Natural killer cell treated with Interleukin-12 subunit alpha and Interleukin-12 subunit beta and Interleukin-15 and Interleukin-18, amount 100 ng/mL, for 72 hours (primary cell): ENCODE measurements at places on chromosomes 7 and 10.

DNA sequence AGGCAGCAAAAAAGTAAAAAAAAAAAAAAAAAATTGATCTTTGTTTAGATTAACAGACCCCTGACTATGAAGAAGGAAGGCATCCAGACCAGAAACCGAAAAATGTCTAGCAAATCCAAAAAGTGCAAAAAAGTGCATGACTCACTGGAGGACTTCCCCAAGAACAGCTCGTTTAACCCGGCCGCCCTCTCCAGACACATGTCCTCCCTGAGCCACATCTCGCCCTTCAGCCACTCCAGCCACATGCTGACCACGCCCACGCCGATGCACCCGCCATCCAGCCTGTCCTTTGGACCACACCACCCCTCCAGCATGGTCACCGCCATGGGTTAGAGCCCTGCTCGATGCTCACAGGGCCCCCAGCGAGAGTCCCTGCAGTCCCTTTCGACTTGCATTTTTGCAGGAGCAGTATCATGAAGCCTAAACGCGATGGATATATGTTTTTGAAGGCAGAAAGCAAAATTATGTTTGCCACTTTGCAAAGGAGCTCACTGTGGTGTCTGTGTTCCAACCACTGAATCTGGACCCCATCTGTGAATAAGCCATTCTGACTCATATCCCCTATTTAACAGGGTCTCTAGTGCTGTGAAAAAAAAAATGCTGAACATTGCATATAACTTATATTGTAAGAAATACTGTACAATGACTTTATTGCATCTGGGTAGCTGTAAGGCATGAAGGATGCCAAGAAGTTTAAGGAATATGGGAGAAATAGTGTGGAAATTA, 19.4 kb downstream of the GATA3 start:
- peaks cover 31% of the 10 kb centered on the region for H3K36me3 ChIP-seq
- H3K4me3 ChIP-seq, result peak overlapping the region; percentile 30
- H3K27me3 ChIP-seq, result no peaks in the 10 kb centered on the region
- no peak for DNase-seq

DNA sequence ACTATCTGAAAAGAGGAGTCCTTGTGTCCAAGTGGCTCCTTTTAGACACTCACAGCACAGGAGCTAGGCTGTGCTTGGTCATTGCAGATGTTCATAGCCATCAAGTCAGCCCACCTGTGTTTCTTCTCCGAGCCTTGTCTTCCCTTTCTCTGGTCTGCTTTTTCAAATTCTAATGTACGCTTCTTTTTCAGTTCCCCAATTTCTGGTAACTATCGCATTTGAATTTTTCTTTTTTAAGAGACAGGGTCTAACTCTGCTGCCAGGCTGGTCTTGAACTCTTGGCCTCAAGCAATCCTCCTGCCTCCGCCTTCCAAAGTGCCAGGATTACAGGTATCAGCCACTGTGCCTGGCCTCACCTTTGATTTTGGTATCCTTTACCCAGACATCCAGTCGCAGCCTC, 18.9 kb downstream of the APBB1IP start:
- H3K36me3 ChIP-seq, result peaks cover 13% of the 10 kb centered on the region
- peaks cover 60% of the 10 kb centered on the region for H3K4me1 ChIP-seq
- H3K27me3 ChIP-seq, result no peaks in the 10 kb centered on the region
- H3K27ac ChIP-seq, result peak overlapping the region; percentile 59
- DNase-seq, result no peak
- H3K4me3 ChIP-seq, result peak overlapping the region; percentile 41

DNA sequence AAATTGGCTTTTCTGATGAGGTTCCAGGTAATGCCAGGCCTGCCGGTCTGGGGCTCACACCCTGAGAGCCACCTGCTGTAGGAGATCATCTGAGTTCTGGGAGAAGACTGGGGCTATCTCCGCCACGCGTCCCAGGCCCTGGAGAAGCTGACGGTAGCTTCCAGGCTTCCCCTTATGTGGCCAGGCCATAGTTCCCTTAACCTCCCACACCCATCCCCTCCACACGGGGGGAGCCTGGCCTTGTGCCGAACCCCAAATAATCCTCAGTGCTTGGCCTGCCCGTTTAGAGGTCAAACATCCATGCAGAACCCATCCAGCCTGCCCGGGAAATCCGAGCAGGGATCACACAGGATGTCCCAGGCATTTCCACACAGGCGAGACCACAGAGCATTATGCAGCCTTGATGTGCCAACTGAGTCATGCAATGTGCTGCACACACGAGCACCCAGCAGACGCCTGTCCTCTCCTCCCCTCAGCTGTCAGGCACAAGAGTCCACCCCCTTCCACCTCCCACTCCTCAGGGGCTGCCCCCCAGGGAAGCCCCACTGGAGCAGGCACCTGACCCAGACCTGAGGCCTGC, 176.2 kb downstream of the PRKAG2 start:
- H3K27me3 ChIP-seq, result no peaks in the 10 kb centered on the region
- no peak for DNase-seq
- H3K4me3 ChIP-seq, result no peak overlapping the region
- no peaks in the 10 kb centered on the region for H3K36me3 ChIP-seq
- H3K4me1 ChIP-seq, result peaks cover 7% of the 10 kb centered on the region

DNA sequence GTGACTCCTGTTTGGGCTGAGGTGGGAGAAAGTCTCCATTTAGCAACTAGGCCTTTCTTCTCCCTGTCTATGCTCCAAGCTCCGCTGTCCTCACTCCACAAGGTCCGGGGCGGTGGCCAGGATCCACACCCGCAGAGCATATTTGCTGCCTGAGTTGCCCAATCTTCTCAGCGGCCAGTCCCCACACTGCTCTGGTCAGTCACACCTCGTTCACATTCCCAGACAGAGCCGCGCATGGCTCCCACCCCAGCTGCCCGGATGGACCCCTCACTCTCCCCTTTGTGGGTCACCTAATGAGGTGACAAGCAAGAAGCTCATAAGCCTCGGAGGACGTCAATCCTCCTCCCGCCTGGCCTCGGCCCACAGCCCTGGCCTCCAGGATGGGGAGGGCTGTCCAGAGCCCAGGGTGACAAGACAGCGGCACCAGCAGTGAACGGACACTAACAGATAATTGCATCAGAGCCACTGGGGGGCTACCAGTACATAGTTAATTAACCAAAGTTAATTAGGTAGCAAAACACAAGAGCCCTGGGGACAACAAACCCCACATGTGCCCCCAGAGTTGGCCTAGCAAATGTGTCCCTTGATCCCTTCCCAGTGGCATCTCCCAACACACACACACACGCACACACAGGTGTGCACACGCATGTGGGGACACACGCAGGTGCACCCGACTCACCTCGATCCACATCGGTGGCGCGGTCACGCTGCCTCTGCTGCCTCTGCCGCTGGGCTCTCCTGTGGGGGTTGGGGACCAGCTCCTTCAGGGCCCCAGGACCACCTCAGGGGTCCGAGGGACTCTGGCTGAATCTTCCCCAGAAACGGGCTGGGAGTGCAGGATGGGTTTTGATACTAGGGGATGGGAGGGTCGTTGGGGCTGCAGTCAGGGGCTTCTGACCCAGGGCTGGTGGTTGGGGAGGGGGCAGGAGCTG, 11.8 kb downstream of the EPHA1 start:
- H3K4me3 ChIP-seq, result no peak overlapping the region
- H3K4me1 ChIP-seq, result peaks cover 18% of the 10 kb centered on the region
- no peaks in the 10 kb centered on the region for H3K27me3 ChIP-seq
- H3K27ac ChIP-seq, result no peak overlapping the region

GRCh38 chr10:15322356-15322755, 48.7 kb downstream of the FAM171A1 start:
- H3K4me3 ChIP-seq, result no peak overlapping the region
- peaks cover 15% of the 10 kb centered on the region for H3K27me3 ChIP-seq
- H3K4me1 ChIP-seq, result peaks cover 9% of the 10 kb centered on the region
- no peak overlapping the region for H3K27ac ChIP-seq

GRCh38 chr10:100983868-100984671, 3.2 kb downstream of the MRPL43 start:
- H3K27me3 ChIP-seq, result no peaks in the 10 kb centered on the region
- peaks cover 7% of the 10 kb centered on the region for H3K36me3 ChIP-seq
- H3K4me3 ChIP-seq, result no peak overlapping the region
- peak; percentile 47 for DNase-seq

- peaks cover 2% of the 10 kb centered on the region for H3K27me3 ChIP-seq
- no peak overlapping the region for H3K27ac ChIP-seq
- no peaks in the 10 kb centered on the region for H3K36me3 ChIP-seq
- no peak overlapping the region for H3K4me3 ChIP-seq
- no peaks in the 10 kb centered on the region for H3K4me1 ChIP-seq
- no peak for DNase-seq
Observed at GRCh38 chr10:127125331-127125730, 71.1 kb downstream of the INSYN2A start.

DNA sequence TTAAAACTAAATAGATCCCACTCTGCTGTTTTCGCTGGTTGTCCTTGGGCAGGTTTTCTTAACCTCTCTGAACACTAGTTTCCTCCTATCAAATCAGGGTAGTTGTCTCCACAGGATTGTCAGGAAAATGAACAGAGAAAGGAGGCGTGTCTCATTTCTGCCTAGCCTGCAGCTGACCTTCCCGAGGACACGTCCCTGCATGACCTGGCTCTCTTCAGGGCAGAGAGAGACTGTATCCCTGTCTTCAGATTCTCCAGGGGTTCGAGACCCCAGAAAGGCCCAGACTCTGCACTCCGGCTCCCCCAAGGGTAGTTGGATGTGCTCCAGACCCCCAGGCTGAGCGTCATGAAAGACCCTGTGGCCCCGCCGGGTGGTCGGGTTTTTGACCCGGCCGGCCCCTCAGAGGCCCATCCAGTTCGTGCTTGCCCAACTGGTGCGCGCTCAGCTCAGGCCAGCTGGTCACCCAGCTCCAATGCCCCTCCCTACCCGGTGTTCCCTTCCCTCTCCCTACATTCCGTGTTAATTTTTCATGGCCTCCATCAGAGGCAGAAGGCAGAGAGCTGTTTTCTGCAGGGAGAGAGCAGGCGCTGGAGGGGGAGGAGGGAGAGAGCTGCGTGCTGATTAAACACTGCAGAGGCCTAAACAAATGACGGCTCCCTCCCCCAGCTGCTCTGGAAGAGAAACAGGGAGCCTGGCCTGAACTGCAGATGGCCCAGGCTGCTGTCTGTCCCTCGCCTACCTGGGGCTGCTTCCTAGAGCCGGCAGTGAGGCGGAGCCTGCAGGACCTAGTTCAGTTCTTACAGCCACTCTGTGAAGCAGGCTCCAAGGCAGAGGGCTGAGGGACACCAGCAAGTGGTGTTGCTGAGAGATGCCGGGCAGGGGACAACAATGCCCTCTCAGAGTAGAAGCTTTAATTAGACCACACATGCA, 86.2 kb upstream of the PPIF start:
- H3K27ac ChIP-seq, result no peak overlapping the region
- H3K27me3 ChIP-seq, result no peaks in the 10 kb centered on the region
- H3K36me3 ChIP-seq, result no peaks in the 10 kb centered on the region
- peaks cover 47% of the 10 kb centered on the region for H3K4me1 ChIP-seq

DNA sequence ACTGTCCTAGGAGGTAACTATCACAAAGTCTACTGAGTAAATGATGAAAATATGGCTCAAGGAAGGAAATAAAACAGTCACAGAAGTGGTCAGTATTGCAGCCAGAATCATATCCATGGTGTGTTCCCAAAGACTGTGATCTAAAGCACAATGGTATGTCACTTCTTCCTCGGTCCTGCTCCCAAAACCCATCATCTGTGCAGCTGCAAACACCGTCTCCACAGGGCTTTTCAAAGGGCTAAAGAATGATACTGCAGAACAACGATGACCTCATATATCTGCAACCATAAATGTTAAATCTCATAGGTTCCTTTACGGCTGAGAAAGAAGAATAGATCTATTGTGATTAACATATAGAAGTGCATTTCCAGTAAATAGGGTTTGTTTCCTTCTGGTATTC, 465.0 kb downstream of the GRID1 start:
- DNase-seq, result no peak
- no peak overlapping the region for H3K27ac ChIP-seq
- H3K27me3 ChIP-seq, result peaks cover 1% of the 10 kb centered on the region
- no peaks in the 10 kb centered on the region for H3K4me1 ChIP-seq
- no peaks in the 10 kb centered on the region for H3K36me3 ChIP-seq
- no peak overlapping the region for H3K4me3 ChIP-seq

DNA sequence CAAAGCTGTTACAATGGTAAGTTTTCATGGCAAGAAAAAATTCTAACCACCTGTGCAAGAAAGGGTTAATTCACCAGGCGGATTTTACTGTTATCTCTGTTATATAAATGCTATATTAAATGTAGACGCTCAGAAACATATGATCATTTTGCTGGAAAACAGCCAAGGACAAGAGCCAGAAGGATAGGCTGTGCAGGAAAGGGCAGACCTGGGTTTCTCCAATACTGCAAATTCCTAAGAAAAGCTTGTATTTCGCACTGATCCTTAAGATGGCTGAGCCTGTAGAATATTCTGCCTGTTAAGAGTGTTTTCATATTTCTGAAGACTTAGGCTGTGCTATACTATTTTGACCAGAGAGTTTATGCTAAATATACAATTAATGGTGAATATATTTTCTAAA, 564.1 kb upstream of the KCND2 start:
- H3K36me3 ChIP-seq, result peaks cover 12% of the 10 kb centered on the region
- no peaks in the 10 kb centered on the region for H3K27me3 ChIP-seq
- H3K4me3 ChIP-seq, result no peak overlapping the region
- no peak overlapping the region for H3K27ac ChIP-seq

- no peak overlapping the region for H3K4me3 ChIP-seq
Observed at GRCh38 chr10:51080311-51081006, 6.2 kb downstream of the PRKG1 start.

DNA sequence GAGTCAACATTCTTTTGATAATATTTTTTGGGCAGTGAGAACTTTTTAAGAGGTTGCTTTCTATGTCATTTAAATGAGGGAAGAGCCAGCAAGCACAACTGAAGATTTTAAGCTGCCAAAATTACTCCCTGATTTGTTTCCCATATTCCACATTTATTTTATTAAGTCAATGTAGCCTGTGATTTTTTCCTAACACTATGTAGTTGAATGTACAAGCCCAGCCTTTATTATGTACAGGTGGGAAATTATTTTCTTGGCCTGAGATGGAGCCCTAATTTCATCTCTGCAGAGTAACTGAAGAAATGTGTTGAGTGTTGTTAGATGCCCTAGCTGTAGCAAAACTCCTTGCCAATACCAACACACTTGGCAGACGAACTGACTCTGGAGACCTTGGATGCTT, 83.1 kb upstream of the MINDY3 start:
- no peaks in the 10 kb centered on the region for H3K4me1 ChIP-seq
- H3K27me3 ChIP-seq, result peaks cover 22% of the 10 kb centered on the region
- no peak for DNase-seq
- H3K36me3 ChIP-seq, result peaks cover 6% of the 10 kb centered on the region

GRCh38 chr10:27792216-27792615, 46.6 kb upstream of the MKX start:
- no peak for DNase-seq
- H3K27me3 ChIP-seq, result peaks cover 18% of the 10 kb centered on the region
- no peak overlapping the region for H3K27ac ChIP-seq
- no peaks in the 10 kb centered on the region for H3K36me3 ChIP-seq
- H3K4me1 ChIP-seq, result no peaks in the 10 kb centered on the region
- H3K4me3 ChIP-seq, result no peak overlapping the region
